ENCODE measurements at places on chromosomes 6 and 20.

GRCh38 chr6:19719691-19720128 is 117.5 kb upstream of the ID4 start:
- peak; percentile 73 for DNase-seq

- DNase-seq, result peak; percentile 56
Measured at GRCh38 chr6:134394208-134394607, 76.3 kb upstream of the SGK1 start.

DNA sequence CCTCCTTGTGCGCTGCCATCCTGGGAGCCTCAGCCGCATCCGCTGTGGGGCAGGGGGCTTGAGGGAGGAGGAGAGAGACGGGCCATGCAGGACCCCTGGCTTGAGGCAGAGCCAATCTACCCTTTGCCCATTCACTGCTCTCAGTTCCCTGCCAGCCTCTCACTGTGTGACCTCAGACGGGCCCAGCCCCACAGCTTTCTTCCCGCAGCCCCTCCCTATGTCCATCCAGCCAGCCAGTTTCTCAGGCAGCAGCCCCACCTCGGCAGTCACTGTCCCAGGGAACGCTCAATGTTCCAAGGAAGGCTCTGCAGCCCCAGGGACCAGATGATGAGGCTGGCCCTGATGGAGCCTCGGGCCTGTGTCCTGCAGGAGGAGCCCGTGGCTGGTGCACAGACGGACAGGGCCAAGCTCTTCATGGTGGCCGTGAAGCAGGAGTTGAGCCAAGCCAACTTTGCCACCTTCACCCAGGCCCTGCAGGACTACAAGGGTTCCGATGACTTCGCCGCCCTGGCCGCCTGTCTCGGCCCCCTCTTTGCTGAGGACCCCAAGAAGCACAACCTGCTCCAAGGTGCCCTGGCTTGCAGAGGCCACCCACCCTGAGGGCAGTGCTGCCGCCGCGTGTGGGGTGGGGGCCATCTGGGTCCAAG is 3.9 kb upstream of the TNFRSF6B start:
- no peak for DNase-seq

DNA sequence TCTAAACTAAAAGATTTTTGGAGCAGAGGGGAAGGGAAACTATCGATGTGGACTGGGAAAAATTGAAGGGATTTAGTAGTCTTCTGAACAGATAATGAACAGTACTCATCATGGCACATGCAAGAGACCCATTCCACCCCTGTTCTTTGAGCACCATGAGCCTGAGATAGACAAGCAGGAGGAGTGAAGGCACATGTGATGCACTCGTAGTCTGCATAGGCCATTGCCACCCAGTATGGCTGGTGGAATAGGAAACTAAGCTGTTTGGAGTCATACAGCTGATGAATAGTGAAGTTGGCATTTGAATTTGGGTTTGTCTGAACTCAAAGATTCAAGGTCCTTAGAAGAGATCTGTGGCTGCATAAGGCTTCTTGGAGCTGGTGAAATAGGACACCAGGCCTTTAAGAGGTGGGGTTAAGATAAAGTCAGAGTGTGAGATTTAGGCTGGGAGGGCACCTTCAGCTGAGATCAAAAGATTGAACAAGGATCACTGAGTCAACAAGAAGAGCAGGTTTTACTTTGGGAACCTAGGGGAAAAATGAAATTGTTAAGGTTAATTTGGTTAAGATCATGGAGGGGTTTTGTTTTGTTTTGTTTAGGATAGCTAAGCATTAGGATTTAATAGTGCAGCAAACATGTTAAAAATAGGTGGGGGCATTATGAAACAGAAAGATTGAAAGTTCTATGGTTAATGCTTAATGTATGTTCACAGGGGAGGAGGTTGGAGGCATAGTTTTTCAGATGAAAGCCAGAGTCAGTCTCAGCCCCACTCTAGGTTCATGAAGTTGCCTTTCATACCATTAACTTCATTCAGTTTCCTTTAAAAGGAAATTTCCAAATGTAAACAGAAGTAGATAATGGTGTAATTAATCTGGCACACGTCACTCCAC is 148.8 kb downstream of the ARID1B start:
- peak; percentile 45 for DNase-seq

DNA sequence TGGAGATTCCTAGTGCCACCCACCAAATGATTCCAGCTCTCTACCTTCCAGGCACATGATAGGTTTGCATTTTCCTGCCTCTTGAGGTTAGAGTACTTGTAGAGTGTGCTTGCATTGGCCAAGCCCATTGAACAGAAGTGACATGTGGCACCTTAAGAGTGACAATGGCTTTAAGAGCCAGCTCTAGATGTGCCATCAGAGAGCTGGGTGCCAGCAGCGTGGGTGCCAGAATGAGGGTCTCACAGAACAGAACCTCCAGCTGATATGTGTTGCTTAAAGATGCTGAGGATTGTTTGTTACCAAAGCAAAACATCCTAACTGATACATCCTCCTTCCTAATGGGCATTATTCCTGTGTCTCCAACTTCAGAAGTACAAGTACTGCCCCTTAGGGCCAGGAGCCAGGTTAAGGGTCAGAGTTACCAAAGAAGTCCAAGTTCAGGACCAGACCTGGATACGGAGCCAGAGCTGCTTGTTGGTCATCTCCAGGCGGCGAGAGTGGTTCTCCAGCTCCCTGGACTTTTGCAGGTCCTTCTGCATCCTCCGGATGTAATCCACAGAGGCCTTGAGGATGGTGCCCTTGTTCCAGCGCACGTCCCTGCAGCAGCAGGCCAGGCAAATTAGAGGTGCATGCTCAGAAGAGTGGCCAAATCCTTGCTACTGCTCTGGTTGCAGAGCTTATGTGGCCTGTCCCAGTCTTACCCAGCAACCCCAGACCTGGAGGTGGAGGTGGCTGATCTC is 47.5 kb downstream of the MDFI start:
- DNase-seq, result no peak

- DNase-seq, result no peak
Measured at GRCh38 chr6:33976437-33977360, 169.2 kb downstream of the GRM4 start.

DNA sequence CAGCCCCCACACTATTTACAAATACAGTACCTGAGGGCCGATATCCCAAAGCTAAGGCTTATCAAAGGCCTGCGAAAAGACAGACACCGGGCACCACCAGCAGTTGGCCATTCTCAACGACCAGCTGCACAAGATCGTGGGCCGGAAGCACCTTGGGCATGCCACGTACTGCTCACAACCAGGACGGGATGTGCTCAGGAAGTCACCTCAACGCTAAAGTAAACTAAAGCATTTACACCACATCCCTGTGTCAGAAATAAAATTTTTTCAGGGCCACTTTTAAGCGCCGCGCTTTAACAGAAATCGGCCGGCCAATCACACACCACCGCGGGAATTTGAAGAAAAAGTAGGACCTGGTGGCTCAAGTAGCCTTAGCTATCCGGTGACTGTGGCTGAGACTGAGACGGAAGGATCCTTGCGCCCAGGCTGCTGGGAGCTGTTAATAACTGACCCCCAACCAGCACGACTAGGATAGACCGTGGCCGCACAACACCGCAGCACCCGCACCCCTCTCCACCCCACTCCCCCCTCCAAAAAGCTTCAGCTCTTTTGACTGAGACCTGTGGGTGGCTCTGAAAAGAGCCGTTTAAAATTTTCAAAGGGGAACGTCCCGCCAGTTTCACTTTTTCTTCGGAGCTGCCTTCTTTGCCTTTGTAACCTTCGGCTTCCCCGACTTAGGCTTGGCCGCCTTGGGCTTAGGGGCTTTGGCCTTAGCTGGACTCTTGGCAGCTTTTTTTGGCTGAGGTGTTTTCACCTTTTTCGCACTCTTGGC is 131.2 kb upstream of the BTN3A2 start:
- DNase-seq, result peak; percentile 67

DNA sequence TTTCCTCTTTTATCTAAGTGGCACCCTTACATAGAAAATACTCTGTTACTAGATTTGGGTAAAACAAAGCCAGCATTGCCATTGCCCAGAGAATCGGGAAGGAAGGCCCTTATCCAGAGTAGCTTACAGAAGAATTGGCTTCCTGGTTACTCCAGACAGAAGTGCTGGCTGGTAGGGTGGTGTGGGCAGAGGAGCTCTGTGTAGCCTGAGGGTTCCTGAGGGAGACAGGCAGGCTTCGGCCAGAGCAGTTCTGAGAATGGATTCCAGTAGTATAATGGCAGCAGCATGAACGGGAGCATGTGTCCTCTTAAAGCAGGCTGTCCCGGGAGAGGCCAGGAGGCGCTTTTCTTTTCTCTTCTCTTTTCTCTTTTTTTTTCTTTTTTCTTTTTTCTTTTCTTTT is 11.9 kb downstream of the CUL9 start:
- no peak for DNase-seq

- peak; percentile 48 for DNase-seq
Measured at GRCh38 chr6:106882138-106882537, 92.4 kb downstream of the CD24 start.

DNA sequence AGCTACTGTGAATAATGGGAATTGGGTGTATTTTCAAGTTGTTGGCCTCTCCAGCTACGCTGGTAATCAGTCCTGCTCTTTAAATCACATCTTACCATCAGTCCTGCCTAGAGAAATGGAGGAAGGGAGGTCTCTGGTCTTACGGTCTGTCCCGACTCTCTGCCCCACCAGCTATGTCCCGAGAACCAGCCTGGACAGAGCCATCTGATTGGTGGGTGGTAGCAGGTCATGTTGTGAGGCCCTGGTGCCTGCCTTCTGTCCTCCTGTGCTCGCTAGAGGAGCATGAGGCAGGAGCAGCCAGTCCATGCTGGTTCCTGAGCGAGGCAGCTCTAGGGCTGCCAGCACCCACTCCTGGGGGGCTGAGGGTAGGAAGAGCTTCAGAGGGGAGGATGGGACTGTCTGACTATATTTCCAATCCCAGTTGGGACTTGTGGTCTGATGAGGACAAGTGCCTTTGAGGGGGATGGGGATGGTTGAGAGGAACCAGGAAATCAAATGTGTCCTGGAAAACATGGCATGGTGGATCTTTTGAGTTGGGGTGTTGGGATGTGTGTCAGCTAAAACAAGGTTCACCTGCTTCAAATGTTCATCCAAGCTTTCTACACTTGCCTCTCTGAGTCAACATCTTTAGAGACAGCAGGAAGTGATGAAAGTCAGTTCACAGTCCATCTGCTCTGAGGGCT is 33.0 kb downstream of the SYNJ2 start:
- no peak for DNase-seq

- peak; percentile 75 for DNase-seq
Measured at GRCh38 chr6:119446115-119446554, 96.6 kb upstream of the MAN1A1 start.

- no peak for DNase-seq
Measured at GRCh38 chr6:3194535-3195419, 32.7 kb downstream of the TUBB2B start.

DNA sequence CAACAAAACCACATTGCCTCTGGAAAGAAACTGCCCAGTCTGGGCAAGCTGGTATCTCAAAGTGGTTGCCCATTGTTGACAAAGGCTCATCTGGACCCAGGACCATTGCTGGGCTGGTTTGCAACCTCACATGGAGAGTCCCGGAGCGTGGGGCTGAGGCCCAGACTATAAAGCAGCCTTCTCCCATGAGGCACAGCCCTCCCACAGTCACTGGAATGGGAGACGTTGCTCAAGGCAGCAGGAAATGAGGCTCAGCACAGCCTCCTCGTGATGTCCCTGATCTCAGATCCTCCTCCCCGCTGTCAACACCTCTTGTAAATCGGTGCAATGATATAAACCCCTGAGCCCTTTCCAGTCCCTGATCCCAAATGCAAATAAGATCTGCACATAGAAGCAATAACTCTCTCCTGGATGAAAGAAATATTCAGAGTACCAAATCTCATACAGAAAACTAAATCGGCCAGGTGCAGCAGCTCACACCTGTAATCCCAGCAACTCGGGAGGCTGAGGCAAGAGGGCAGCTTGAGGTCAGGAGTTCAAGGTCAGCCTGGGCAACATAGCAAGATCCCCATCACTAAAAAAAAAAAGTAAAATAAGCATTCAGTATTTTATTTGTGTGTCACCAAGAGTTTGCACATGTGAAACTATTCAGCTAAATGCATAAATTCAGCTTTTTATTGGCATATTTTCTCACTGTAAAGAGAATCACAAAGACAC is 103.0 kb upstream of the RREB1 start:
- no peak for DNase-seq

DNA sequence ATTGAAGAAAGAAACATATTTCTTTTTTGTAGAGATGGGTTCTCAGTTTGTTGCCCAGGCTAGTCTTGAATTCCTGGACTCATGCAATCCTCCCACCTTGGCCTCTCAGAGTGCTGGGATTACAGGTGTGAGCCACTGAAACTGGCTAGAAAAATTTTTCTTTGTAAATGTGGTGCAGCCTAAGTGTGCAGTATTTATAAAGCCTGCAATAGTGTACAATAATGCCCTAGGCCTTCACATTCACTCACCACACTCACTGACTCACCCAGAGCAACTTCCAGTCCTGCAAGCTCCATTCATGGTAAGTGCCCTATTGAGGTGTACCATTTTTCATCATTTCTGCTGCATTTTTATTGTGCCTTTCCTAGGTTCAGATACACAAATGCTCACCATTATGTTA is 31.4 kb downstream of the NHSL1 start:
- DNase-seq, result peak; percentile 84

DNA sequence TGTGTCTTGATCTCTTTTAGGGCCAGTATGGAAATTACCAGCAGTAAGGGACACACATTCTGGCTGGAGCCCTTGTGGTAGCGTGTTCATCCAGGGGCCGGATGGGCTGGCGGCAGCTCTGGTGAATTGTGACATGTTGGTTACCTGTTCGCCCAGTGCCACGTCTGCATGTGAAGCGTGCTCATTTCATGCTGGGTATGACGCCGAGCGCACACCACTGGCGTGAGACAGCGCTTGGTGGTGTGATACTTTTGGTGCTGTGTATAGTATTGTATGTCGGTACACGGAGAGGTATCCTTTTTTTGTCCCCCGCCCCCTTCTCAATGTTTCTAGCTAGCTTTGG is 3.7 kb upstream of the MTG2 start:
- DNase-seq, result no peak

DNA sequence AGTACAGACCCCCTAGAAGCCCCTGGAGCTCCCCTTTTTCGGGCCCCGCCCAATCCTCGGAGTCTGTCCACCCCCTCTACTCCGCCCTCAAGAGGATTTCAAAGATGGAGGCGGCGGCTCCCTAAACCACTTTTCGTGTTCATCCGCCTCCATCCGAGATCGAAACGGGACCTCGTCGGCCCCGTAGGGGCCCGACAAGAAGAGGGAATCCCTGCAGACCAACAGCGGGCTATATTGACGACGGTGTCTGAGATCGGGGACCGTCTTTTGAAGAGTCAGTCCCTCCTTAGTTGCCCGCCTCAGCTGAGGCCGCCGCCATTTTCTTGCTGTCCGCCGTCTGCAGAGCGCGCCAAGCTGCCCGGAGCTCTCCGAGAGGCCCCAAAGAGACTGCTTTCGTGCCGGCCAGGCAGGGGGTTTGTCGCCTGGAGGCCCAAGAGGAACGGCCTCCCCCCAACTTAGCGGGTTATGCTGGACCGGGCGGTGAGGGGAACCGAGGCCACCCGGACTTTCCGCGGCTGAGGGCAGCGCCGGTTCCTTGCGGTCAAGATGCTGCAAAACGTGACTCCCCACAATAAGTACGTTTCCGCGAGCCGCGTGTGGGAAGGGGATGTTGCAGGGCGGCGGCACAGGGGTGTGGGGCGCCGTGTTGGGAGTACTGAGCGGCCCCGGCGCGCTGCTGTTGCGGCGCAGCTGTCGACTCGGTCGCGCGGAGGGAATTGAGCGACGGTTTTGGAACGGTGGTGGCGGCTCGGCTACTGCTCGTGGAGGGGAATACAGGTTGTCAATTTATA is 4.2 kb downstream of the BRD2 start:
- no peak for DNase-seq

All from epithelial cell of esophagus (primary cell).